ENCODE measurements at places on chromosomes 7 and 10. TPM values are rescaled to one million over a fixed set of nuclear protein-coding genes. Genes with fewer than 3 reads are reported as not detected.

GRCh38 chr7:23893176-23893941, 183.3 kb downstream of the STK31 start:
- DNase-seq = no peak

GRCh38 chr10:56319386-56319785, 41.7 kb downstream of the ZWINT start:
- DNase-seq = no peak

DNA sequence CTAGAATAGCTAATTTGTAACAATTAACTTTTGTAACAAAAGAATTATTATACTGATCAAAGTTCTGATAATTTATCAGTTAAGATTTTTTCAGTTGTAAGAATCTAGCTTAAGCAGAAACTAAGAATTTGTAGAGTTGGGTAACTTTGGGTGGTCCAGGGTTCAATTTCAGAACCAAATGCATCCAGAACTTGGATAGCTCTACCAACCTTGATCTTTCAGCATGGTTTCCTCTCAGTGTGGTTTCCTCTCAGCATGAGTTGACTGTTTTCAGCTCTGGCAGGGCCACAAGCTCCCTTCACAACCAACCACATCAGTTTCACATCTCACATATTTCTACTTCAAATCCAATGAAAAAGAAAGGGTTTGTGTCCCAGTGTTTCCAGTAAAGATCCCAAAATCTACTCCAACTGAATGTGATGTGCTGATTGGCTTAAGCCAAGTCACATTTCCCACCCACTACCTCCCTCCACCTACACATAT, 3.3 kb upstream of the FAS start:
- no peak for DNase-seq

- DNase-seq = no peak
Observed at GRCh38 chr7:21334906-21335305, 93.0 kb upstream of the SP4 start.

GRCh38 chr7:84510505-84510904, 315.9 kb upstream of the SEMA3A start:
- DNase-seq = no peak

DNA sequence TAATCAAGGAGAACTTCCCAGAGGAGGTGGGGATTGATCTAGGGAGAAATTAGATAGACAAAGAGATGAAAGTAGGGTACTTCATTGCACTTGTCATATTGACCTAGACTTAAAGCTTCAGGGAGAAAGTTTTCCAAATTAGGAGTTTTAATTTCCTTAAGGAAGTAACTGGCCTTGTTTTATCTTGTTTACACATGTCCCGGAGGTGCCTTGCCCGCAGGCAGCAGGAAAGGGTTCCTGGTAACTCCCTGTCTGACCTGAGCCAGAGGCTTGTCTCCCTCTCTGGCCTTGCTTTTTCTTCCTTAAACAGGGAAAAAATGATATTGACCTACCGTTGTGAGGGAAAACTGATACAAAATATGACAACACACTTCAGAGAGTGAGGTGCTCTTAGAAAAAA, 181.6 kb downstream of the EVX1 start:
- DNase-seq = no peak

GRCh38 chr7:106679153-106679931, 18.4 kb upstream of the CCDC71L start:
- no peak for DNase-seq

GRCh38 chr7:148723166-148723559, 24.5 kb downstream of the CUL1 start:
- no peak for DNase-seq

DNA sequence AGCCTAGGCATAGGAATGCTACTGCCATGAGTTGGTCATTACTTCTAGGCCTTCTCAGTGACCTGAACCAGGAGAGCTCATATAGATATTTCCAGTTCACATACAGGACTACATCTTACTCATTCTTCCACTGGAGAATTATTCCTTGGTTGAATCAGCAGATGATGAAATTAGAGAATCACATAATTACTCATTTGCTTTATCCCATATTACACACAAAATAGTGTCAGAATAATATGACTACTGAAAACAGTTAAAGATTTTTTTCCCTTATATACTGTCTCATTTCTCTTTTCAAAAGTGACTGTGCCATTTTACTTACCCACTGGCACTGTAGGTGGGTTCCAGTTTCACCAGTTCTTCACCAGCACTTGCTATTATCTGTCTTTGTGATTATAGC, 18.5 kb downstream of the BMS1 start:
- DNase-seq = no peak

- no peak for DNase-seq
Observed at GRCh38 chr10:118054383-118054782, 7.6 kb upstream of the RAB11FIP2 start.

GRCh38 chr10:114166043-114166442, 8.0 kb downstream of the CCDC186 start:
- DNase-seq = no peak

GRCh38 chr10:132973903-132974241, 31.5 kb upstream of the CFAP46 start:
- DNase-seq = no peak

DNA sequence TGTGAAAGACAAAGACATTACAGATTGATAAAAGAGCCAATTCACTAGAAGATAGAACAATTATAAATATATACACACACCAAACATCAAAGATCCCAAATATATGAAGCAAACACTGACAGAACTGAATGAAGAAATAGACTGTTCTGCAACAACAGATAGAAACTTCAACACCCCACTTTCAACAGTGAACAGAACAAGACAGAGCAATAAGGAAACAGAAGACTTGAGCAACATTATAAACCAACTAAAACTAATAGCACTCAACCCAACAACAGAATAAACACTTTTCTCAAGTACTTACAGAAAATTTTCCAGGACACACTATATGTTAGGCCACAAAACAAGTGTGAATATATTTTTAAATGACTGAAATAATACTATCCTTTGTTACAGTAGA, 10.9 kb downstream of the CDCA7L start:
- DNase-seq = no peak

- no peak for DNase-seq
Observed at GRCh38 chr7:120053390-120053961, 219.5 kb upstream of the KCND2 start.

GRCh38 chr7:100856871-100857282, 4.4 kb downstream of the SLC12A9 start:
- no peak for DNase-seq

GRCh38 chr10:114876169-114876568, 54.6 kb downstream of the FHIP2A start:
- no peak for DNase-seq

DNA sequence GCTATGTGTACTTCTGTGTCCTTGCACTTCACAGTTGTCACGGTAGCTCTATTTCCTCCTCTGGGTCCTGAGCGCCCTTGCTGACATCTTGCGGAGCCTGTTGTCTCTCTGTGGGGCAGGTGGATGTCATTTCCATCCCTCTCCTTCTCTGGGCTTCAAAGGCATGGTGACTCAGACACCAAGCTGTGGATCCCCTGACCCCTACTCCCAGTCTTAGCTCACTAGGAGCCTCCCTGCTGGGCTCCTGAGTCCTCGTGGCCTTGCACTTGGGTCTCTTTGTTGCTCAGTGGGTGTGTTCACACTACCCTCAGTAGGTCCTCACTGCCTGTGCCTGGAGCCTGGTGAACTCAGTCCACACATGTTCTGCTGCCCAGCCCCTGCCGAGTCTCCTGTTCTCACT, 100.3 kb upstream of the PAX2 start:
- DNase-seq = no peak

GRCh38 chr7:136956232-136956631, 87.8 kb downstream of the CHRM2 start:
- DNase-seq = no peak

- no peak for DNase-seq
Observed at GRCh38 chr10:31584876-31585275, 265.9 kb downstream of the ZEB1 start.

- DNase-seq = no peak
Observed at GRCh38 chr7:149427893-149428292, 33.0 kb downstream of the ZNF777 start.

- DNase-seq = no peak
Observed at GRCh38 chr10:132994185-132994796, 51.9 kb upstream of the CFAP46 start.

DNA sequence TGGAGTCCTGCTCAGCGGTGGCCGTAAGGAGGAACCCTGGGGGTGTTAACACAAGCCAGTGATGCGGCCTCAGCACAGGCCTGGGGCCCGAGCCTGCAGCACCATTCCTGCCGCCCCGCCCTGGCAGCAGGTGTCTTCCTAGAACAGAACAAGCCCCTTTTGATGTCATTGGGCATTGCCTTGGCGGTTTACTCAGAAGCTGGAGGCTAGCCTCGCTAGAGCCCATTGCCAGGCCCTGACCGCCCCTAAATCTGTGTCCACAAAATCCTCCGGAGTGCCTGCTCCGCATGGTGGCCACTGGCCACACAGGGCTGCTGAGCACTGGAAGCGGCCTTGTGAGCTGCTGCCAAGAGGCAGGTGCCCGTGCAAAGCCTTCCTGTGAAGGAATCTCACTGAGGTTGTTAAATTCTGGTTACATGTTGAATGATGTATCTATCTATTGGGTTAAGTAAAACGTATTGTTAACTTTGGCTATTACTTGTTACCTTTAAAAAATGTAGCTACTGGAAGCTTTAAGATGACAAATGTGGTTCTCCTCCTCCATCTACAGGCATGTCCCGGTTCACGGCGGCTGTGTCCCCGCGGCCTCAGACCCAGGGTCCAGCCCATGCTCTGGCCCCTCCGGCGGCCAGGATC, 1.2 kb upstream of the INPP5A start:
- DNase-seq = no peak

GRCh38 chr10:7035126-7035761, 375.6 kb downstream of the SFMBT2 start:
- DNase-seq = no peak

- no peak for DNase-seq
Observed at GRCh38 chr10:97506199-97506991, 7.7 kb downstream of the UBTD1 start.

DNA sequence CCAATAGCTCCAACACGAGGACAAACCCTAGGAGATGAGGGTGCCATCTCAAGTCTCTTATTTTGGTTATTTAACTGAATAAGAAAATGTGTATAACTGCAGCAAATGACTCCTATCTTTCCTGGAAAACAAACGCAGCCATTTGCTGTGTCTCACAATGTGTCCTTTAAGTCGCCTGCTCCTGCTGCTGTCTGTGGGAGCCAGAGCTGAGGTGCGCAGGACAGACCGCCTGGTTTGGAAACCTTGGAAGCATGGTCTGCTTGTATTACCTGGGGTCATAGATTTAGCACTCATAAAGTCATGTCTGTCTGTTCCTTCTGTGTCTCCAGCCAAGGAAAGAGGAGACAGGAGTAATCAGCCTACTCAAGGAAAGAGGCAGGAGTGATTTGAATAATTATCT, 760.2 kb downstream of the GRID1 start:
- DNase-seq = no peak

DNA sequence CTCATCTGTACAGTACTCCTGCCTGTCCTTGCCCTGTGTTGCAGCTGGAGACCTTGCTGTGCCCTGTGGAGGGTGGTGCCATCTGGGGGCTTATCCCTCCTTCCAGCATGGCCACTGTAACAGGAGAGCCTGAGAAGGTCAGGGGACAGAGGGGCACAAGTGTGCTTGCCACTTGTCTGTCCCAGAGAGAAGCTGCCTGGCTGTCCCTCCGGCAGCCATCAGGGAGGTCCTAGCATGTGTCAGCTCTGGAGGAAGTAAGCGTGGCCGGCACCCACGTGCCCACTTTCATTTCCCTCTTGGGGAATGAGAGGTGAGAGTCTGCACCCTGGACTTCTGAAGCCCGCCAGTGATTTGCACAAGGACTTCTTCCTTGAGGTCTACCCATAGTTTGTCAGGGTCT, 97.0 kb upstream of the PPIF start:
- no peak for DNase-seq

DNA sequence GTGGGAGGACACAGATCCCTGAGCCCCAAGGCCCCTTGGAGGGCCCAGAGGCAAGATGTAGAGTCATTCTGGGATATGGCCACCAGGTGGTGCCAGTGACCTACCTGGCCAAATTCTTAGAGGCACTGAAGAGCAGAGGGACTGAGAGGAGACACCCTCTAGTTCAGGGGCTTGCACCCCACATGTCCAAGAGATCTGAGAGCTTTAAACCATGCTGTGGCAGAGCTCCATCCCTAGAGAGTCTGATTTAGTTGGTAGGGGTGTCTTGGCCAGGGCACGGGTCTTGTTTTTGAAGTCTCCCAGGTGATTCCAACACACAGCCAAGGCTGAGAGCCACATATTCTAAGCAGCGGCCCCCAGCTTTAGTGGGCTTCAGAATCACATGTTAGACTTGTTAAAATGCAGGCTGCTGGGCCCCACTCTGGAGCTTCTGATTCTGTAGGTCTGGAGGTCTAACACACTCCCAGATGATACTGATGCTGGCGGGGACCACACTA, 52.5 kb downstream of the PRF1 start:
- DNase-seq = no peak

DNA sequence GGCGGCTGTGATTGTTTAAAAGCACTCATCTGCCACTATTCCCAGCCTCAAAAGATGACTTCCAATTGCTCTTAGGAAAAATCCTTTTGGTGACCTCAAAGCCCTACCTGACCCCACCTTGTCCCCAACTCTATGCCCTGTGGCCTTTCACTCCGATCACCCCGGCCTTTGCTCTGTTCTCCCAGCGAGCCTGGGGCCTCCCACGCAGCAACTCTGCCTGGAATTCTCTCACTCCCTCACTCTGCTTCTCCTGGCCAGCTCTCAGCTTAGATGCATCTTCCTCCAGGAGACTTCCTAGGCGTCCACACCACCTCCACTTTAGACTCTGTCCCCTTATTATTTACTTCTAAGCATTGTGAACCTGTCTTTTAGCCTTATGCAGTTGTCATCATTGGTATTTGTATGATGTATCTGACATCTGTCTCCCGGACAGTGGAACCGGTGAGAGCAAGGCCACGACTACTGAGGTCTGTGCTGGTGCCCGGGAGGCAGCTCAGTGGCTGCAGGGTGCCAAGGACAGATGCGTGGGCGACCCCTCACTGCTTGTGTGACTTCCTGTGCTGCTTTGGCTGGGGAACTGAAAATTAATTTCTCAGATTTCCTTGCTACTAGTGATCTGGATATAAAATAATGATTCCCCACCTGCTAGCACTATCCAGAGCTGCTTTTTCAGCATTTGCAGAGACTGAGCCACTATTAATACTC, 63.0 kb downstream of the PIP4K2A start:
- DNase-seq = no peak

Gene PNLIP
- not detected for total RNA-seq

Gene UTF1
- total RNA-seq = not detected

Gene PPP1R17
- not detected for total RNA-seq

Gene CARD11
- 0.64 TPM for total RNA-seq

Gene KIF11
- not detected for total RNA-seq

Gene UFSP1
- total RNA-seq = 0.53 TPM

Gene MRLN
- not detected for total RNA-seq

Gene CALY
- not detected for total RNA-seq

Gene GRM3
- not detected for total RNA-seq

Gene PIK3CG
- 2.0 TPM for total RNA-seq

Gene TRIM73
- 5.2 TPM for total RNA-seq

Gene MSMB
- total RNA-seq = not detected

Gene MNX1
- total RNA-seq = not detected

Gene LRRC72
- not detected for total RNA-seq

Measured in ascending aorta (tissue), 2 donors.